ENCODE measurements at places on chromosomes 7 and 10. TPM values are rescaled to one million over a fixed set of nuclear protein-coding genes. Genes with fewer than 3 reads are reported as not detected.
A peak's percentile ranks its signal among the peaks of the same experiment; 100 is the strongest.

LLCFC1 gene
- total RNA-seq: not detected

TMEM225B gene
- total RNA-seq: not detected

SMKR1 gene
- 0.40 TPM for total RNA-seq

MKX gene
- total RNA-seq: not detected

HSPA12A gene
- total RNA-seq: 3.4 TPM

SLC13A4 gene
- total RNA-seq: not detected

GRCh38 chr7:12921751-12922345 is 234.4 kb downstream of the ARL4A start:
- no peak for DNase-seq

DNA sequence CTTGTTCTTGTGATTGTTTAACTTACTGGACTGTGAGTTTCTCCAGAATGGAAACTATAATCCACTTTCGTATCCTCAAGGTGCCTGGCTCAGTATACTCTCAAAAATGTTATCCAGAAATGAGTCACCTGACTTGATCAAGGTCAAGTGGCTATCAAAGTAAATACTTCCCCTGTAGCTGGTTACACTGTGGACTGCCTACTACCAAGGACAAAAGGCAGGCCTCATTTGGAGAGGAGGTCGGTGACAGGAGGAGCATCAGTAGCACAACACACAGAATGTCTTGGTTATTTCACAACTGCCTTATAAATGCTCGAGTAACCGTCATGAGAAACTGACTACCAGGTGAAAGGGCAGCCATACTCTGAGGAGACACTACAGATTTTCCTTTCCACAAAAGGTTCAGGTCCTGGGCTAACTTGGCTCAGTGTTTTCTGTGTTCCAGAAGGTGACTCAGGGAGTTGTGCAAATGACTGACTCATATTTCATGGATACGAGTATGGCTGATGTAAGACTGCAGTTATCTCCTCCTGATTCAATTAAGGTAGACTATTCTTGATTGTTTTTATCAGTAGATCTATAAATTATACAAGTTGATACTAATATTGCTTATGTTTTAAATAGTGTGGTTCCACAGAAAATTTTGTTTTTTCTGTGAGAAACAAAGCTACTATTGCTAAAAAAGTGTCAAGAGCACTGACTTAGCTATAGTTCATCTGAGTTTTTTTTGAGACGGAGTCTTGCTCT is 4.2 kb upstream of the CCNY start:
- DNase-seq: peak; percentile 90

- DNase-seq: no peak
Measured at GRCh38 chr7:158524749-158525635, 62.6 kb downstream of the PTPRN2 start.
